ENCODE measurements at places on chromosomes 12 and 14.

DNA sequence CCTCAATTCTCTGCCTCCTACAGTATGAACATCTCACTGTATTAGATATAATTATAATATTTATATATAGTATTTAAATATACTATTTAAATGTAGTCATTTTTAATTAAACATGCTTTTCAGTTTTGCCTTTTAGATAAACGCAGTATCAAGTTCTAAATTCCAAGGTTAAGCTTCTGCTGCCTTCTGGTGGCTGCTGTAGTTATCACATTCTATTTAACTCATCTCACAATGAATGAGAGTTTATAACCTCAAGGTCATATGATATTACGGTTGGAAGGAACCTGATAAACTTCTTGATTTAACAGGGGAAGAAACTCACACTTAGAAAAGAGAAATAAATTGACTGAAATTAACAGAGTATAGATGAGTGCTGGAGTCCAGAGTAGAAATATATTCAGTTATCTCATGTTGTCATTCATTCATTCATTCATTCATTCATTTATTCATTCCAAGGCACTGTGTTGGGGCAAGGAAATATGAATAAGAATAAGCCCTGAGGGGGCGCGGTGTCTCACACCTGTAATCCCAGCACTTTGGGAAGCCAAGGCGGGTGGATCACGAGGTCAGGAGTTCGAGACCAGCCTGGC, 31.9 kb downstream of the GUCY2C start:
- no peak for DNase-seq

DNA sequence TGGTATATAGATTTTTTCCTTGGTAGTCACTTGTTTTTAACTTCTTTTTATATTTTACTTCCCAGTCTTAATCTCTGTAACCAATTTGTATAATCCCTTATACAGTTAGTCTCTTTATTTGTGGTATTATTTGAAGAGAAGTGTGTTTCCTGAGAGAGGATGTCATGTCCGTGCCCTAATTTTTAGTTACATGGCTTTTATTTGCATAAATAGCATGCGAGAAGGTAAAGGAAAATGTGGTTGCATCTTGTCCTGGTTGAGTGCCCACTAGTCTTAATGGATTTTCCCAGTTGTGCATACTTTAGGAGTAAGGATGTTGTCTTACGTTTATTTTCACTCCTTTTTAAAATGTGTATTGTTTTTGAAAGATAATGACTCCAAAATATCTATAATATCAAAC, 27.5 kb downstream of the RAP1B start:
- DNase-seq, result no peak

DNA sequence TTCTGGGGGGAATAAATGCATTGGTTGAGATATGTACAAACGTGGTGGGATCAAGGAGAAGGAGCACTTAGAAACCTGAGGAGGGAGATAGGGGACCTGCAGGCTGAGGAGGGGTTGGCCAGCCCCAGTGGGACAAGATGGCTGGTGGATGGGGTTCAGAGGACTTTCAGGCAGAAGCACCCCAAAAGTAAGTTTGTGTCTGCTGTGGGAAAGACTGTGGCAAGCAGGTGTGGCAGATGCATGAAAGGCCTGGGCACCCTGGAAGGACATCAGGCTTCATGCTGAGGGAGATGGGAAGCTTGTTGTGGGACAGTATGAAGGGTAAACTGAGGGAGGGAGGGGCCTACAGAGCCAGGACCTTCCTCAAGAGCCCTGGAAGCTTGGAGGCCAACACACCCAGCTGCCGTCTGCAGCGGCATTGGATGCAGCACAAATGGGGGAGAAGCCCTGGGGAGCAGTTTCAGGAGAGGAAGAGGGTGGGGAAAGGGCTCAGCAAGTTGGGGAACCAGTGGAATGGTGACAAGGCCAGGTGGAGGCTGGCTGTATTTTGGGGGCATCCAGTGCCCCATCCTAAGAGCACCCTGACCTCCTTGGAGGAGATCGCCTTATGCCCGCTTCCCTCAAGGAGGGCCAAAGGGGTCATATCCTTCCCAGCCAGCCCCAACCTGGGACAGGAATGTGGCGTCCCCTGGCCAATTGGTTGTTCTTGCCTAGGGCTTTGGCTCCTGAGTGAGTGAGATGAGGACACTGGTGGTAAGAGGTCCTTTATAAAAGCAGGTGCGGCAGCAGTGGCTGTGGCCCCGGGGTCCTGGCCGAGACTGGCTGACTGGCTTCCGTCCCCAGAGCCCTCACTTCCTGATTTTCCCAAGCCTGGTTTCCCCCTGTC, 20.7 kb downstream of the NFKBIA start:
- DNase-seq, result no peak

GRCh38 chr12:80504389-80505163, 60.5 kb downstream of the PTPRQ start:
- DNase-seq, result no peak

DNA sequence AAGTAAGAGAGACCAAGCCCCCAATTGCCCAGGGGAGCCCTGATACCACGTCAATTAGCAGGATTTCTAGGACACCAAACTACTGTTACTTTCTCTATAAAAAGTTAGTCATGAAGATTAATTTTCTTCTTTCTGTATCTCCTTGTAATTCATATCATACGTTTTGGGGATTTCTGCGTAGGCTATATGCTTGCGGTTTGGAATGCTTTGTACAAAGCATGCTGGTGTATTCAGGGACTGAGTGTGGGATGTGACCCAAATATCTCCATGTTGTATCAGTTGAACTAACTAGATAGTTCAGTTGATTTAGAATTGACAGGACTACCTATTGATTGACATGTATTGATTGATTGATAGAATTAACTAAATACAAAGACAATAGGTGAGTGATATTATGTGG, 7.7 kb downstream of the GPR33 start:
- DNase-seq, result no peak

DNA sequence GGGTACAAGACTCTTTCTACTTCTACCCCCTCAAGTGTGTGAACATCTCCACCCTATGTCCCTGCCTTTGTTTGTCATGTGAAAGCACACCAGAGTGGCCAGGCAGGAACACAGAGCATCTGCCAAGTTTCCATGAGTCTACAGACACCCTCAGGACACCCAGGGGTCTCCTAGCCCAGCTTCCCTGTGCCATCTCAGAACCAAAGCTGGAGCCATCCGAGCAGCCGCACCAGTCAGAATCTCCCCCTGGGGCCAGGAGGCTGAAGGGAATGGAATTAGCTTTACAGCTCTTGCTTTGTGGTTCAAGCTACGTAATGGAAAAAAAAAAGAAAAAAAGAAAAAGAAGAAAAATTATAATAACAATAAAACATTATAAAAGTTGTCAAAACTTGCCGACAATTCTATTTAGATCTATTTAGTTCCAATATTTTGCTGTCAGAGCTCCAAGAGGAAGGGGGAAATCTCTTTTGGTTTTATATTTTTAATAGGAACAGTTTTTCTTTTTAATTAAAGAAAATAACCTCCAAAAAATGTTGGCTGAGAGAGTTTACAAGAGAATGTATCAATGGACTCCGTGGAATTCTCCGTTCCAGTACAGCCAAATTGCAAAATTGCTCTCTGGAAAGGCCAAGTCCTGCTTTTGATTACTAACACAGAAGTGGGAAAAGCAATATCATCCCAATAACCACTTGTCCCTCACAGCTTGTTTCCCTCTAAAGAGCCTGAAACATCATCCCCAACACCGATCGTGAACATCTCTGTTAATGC, 37.1 kb downstream of the TBX5 start:
- no peak for DNase-seq

- DNase-seq, result no peak
Observed at GRCh38 chr12:25130741-25131188, 64.2 kb downstream of the DNAI7 start.

DNA sequence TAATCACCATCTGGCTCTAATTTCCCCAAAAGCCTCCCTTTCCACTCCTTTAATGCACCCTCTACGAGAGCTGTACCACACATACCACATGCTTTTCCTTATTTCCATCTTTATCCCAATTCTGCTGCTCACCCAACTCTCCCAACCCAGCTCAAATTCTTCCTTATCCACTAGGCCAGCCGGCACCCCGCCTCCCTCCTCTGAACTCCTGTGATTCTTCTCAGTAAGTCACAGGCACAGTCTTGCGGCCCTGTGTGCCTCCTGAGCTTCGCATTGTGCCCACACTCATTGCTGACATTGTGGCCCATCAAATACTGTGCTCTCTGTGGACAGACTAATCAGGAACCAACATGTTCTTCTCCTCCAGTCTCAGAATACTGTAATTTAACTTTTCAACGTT, 45.4 kb downstream of the APPL2 start:
- DNase-seq, result no peak

DNA sequence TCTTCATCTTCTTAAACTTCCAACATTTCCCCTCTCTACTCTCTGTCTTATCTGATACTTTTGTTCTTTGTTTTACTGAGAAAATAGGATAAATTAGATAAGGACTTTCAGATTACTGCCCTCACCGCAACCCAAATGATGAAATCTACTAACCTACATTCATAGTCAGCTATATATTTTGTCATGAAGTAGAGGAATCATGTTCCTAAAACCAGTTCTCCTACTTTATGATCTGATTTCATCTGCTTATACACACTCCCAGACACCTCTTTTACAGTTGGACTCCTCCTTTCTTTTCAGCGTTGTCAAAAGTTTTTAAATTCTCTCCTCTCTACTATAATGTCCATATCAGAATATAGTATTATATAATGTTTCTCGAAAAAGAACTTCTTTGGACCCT, 29.7 kb downstream of the MGAT4C start:
- no peak for DNase-seq

GRCh38 chr14:66293533-66294105, 192.6 kb upstream of the CCDC196 start:
- no peak for DNase-seq

DNA sequence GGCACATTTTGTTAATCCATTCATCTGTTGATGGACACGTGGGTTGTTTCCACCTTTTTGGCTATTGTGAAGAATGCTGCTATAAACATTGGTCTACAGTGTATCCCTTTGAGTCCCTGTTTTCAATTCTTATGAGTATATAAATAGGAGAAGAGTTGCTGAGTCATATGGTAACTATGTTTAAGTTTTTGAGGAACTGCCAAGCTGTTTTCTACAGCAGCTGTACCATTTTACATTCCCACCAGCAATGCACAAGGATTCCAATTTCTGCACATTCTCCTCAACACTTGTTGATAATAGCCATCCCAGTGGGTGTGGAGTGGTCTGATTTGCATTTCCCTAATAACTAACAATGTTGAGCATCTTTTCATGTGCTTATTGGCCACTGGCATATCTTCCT, 6.9 kb upstream of the SVOP start:
- DNase-seq, result no peak

- DNase-seq, result no peak
Observed at GRCh38 chr12:52032446-52032803, 18.8 kb upstream of the NR4A1 start.

GRCh38 chr12:57430112-57430930, 522 bp downstream of the R3HDM2 start:
- DNase-seq, result no peak

GRCh38 chr12:9039397-9039977, 50.1 kb downstream of the KLRG1 start:
- no peak for DNase-seq

DNA sequence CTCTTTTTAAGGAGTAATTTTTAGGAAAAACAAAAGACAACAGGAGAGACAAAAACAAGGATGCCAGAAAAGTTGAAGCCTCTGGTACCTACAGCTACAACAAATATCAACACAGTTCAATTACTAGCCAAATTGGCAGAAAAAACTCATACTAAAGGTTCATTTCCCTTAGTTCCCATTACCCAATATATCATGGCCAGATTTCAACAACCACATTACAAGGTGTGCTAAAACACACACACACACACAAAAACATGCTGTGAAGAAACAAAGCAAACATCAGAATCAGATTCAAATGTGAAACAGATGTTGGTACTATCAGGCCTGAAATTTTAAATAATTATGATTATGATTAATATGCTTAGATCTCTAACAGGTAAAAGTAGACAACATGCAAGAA, 272.7 kb upstream of the CLEC14A start:
- no peak for DNase-seq

DNA sequence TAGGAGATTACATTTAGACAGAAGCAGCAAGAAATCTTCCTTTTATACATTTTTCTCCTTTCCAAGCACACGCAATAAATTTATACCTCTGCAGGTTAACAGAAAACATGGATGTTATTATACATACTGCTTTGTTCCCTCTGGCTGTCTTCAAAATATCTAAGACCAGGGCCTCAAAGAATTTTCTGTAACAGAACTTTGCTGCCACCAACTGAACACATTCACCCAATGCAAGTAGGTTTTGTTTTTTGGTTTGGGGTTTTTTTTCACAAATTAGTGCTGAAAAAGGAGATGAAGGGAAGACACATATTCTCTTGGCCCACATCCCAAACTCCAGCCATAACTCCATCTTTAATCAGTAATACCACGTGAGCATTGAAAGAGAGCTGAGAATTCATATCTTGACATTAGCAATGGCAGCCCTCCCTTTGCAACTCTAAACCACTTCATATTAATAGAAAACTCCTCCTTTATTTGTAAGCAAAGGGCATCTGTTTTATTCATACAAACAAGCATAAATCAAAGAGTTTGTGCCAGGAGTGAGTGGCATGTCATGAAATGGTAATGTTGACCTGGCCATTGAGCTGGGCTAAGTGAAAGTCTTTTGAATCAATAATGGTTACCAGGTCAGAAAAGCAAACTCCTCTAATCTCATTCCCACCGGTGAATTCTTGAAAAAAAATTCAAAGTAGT, 150.8 kb upstream of the FSCB start:
- no peak for DNase-seq

- no peak for DNase-seq
Observed at GRCh38 chr14:78701246-78701645, 531.1 kb downstream of the NRXN3 start.

DNA sequence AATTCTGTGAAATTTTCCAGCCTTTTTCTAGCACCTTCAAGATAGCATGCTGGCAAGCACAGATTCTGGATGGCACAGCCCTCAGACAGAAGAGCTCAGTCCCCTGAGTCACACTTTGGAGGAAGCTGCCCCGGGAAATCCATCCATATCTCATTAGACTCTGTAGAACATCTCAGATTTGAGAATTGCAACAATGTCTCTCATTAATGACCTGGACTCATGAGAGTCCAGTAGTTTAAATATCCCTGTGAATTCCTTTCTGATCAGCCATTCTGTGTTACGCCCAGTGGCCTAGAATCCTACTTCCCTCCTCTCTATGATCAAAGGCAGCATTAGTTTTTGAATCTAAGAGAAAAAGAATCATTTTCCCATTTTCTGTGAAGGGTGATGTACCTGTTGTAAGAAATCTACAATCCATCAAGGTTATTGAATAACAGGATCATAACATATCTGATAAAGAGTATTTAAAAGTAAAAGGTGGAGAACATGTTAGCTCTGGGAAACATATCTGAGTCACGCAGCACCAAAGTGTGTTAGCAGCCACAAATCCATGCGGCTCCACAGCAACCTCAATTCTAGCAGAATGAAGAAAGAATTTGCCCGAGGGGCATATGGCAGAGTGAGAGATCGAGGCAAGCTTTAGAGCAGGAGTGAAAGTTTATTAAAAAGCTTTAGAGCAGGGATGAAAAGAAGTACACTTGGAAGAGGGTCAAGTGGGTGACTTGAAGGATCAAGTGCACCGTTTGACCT, 855.6 kb upstream of the TMEM132C start:
- no peak for DNase-seq

- DNase-seq, result no peak
Observed at GRCh38 chr14:28744126-28744525, 22.5 kb upstream of the FOXG1 start.

- no peak for DNase-seq
Observed at GRCh38 chr14:49863487-49864281, 11.1 kb upstream of the NEMF start.

- no peak for DNase-seq
Observed at GRCh38 chr12:100758083-100758482, 36.5 kb upstream of the ANO4 start.
